Osteoblast (primary cell): ENCODE measurements at places on chromosomes 2 and 18. TPM values are rescaled to one million over a fixed set of nuclear protein-coding genes. Genes with fewer than 3 reads are reported as not detected.

Gene LYPD6
- under 0.01 and 0.59 TPM in 2 replicates for total RNA-seq

Gene RTP5
- total RNA-seq = not detected in 2 replicates

GRCh38 chr2:218260742-218261422 lies at the start of gene GPBAR1:
Gene GPBAR1 (plus strand): TSS chr2:218261015. CDS start chr2:218262725, 1,710 bp downstream.
- peak; percentile 90 for DNase-seq
- H3K36me3 ChIP-seq = peaks cover 31% of the 10 kb centered on the region
- H3K4me1 ChIP-seq = peaks cover 14% of the 10 kb centered on the region
- H3K27ac ChIP-seq = peak within 1 kb of the TSS; percentile 64
- no peak within 1 kb of the TSS for H3K4me3 ChIP-seq

- H3K4me3 ChIP-seq = no peak overlapping the region
- no peak for DNase-seq
- H3K27me3 ChIP-seq = no peaks in the 10 kb centered on the region
- no peak overlapping the region for H3K27ac ChIP-seq
- peaks cover 23% of the 10 kb centered on the region for H3K4me1 ChIP-seq
These were observed 1234.0 kb upstream of the ZEB2 start for GRCh38 chr2:145753966-145754365.

DNA sequence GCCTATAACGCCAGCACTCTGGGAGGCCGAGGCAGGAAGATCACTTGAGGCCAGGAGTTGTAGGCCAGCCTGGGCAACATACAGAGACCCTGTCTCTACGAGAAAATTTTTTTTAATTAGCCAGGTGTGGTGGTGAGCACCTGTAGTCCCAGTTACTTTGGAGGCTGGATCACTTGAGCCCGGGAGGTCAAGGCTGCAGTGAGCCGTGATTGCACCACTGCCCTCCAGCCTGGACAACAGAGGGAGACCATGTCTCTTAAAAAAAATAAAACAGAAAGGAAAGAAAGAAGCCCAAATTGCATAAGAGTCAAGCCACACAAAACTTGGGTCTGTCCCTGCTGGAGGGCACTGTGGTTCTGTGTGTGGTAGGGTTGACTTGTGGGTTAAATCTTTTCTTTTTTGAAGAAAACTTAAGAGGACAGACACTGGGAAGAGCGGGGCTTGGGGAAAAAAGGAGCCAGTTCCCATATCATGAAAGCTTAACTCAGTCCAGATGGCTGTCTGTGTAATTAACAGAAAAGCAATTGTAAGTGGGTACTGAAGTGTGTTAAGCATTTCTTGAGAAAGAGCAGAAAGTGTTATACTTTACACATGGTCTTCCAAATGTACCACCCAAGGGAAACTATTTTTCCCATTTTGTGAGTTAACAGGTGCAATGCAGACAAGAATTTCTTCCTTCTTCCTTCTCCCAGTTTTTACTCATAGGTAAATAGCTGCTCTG lies 115.1 kb downstream of the ALPK2 start:
- DNase-seq = no peak
- H3K27me3 ChIP-seq = no peaks in the 10 kb centered on the region
- no peaks in the 10 kb centered on the region for H3K4me1 ChIP-seq
- H3K36me3 ChIP-seq = peaks cover 51% of the 10 kb centered on the region
- no peak overlapping the region for H3K27ac ChIP-seq

DNA sequence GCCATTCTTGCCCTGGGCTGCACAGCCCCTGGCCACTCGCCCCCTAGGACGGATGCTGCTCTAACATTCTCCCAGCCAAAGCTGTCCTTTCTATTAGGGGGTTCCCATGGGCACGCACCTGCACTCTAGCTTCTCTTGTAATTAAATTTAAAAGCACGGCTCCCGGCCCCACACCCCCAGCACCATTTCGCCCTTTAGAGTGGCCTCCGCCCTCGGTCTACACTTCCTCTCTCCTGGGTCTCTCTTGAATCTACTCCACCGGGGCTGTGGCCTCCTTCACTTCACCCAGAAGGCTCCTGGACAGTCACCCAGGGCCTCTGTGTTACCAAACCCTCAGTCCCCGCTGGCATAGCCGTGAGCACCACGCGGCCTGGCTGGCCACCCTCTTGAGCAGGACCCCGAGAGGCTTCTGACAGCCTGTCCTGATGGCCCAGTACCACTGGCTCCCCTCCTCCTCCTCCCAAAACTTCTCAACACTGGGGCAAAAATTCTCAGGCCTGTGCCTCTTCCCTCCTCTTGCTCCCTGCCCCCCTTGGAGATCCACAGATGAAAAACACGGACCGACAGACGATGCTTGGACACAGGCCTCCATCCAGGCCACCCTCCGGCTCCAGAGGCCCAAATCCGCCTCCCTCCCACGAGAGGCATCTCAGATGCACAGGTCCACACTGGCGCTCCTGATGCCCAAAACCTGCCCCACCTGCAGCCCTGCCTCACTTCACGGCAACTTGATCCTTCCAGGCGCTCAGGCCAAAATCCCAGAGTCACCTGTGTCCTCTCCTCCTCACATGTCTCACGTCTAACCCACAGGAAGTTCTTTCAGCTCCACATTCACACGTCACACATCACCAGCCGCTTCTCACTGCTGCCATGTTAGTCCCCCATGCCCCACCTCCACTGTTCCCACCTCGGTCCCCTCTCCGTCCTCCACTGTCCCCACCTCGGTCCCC lies 6.9 kb upstream of the RAB17 start:
- H3K4me3 ChIP-seq = no peak overlapping the region
- H3K27ac ChIP-seq = no peak overlapping the region
- DNase-seq = no peak

Gene SGO2
- 3.2 and 4.0 TPM in 2 replicates for total RNA-seq
